ENCODE measurements at places on chromosomes 7 and 10.

GRCh38 chr7:46143949-46144917 is 223.2 kb upstream of the IGFBP3 start:
- no peak for DNase-seq

DNA sequence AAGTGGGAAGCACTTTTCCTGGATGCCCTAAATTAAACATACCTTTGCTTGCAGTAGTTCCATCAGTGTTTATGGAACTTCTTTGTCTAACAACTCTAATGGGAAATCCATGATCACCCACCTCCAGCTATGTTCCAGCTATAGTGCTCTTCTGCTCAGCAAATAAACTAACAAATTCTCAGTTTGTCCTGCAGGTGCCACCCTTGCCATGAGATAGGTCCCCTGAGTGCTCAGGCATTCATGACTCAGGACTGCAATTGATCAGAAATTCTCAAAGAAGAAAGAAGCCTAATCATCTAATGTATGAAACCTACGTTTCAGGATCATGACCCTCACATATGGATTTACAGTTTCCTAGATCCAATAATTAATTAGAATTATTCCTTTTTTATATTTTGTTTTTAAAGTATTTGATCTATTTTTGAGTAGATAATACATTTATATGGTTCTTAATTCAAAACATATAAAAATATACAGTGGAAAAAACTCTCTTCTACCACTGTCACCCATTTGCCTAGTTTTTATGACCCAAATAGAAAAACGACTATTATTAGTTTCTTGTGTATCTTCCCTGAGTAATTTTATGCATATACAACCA is 48.7 kb upstream of the DYNC1I1 start:
- DNase-seq, result peak; percentile 15

GRCh38 chr7:739455-739982 is 12.4 kb upstream of the PRKAR1B start:
- no peak for DNase-seq

DNA sequence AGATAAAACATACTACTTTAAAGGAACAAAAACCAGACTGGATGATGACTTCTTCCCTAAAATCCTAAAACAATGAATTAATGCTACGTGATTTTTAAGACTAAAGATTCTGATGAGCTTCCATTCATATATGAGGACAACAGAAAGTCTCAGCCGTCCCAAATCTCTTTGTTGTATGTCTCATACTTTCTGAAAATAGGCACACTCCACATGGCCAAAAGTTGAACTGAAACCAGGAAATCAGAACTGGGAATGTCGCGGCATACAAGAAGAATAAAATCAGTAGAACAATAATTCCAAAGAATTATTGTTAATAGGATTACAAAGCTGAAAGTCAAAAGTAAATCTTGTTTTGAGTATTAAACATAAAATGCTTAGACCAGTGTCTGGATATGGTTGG is 195.4 kb upstream of the GHITM start:
- no peak for DNase-seq

DNA sequence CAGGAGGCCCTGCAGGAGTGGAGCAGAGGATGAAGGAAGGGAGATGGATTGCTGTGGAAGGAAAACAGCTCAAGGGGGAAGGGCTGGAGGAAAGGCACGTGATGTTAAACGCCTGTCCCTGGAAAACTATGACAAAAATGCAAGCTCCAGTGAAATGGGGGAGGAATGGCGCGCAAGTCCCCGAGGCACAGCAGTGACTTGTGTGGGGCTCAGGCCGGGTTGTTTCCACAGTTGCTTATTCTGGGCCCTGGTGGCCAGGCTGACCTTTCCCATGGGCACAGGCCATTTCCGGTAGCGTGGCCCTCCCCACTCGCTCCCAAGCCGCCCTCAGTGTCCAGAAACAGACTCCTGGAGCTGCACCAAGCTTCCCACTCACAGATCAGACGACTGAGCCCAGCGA is 68.1 kb upstream of the PDGFA start:
- DNase-seq, result no peak

GRCh38 chr7:99693427-99694200 is 13.8 kb upstream of the CYP3A5 start:
- DNase-seq, result no peak

- peak; percentile 52 for DNase-seq
Measured at GRCh38 chr10:110686949-110687348, 42.8 kb downstream of the RBM20 start.

DNA sequence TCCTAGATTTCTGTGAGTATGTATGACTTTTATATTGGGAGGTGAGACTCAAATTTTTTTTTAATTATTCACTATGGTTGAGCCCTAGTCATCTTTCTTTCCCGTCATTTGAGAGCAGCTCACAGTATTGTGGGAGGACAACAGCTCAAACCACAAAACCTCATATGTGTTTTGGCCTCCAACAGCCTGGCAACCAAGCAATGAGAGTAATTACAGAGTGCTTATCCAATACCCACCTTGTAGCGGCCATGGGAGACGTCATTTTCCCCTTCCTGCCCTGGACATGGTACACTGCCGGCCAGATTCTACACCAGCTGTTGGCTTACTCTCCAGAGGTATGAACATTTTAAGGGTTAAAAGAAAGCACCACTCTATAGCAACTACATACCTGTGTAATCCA is 49.1 kb downstream of the DOCK4 start:
- no peak for DNase-seq

DNA sequence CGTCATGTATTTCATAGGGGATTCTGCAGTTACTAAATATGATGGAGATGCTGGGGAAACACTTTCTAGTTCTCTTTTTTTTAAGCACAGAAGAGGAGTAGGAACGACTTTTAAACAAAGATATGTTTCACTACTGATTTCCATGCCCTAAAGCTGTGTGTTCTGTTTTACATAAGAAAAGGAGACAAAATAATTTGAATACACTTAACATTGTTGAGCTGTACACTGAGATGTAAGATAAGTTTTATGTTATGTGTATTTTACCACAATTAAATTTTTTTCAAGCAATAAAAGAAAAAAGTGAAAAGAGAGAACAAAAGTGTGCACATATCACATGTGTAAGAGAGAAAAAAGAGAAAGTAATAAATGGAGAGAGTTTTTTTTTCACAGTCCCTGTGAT is 408.2 kb downstream of the PHTF2 start:
- DNase-seq, result no peak

DNA sequence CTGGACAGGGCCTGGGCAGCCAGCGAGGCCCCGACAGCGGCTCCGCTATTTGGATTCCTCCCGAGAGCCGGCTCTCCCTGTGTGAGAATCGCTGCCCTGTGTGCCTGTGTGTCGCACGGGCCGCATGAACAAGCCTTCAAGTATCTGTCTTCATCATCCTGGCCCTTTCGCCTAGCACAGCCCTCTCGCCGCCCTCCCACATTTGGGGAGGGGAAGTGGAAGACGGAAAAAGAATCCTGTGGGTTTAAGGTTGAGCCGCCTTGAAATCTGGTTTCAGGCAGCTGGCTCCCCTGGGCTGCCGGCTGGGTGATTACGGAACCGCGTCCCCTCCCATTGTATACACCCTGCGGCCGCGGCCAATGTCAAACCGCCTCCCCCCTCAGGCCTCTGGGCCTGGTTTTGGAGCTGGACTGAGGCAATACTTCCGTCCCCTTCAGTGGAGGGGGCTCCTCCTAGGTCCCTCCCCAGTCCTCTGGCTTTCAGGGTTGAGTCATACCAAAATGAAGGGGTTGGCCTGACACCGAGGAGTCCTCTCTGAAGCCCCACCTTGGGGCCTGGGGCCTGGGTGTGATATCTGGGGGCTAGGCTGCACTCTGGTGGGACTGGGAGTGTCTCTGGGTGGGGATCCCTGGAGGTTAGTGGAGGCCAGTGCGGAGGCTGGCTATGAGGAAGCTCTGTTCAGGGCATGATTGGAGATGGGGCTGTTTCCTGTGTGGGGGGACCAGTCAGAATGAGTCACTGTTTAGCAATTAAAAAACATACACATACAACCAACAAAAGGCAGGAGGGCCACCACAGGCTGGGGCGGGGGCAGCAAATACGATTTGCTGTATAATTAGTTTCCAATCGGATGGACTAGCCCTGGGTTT is 1.7 kb downstream of the TRIM8 start:
- DNase-seq, result peak; percentile 95

- no peak for DNase-seq
Measured at GRCh38 chr7:106015381-106016218, 52.5 kb downstream of the CDHR3 start.

- DNase-seq, result no peak
Measured at GRCh38 chr10:126268013-126268920, 120.0 kb downstream of the ADAM12 start.

DNA sequence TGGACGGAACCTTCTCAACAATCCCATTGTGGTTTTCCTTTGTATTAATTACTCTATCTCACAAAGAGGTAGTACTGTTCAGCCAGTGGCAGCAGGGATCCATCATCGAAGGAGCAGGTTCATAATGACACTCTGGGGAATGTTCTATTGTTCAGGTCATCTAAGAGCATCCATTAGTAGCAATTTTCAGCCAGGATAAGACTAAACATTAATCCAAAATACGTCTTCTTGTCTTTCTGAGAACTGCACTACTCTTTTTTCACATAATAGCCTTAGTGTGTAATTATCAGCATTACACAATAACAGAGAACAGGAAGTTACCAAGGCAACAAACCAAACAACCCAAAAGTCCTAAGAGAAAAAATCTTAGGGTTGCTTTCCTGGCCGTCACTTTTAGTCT is 259.5 kb upstream of the VWC2 start:
- no peak for DNase-seq

GRCh38 chr7:132255898-132256297 is 320.4 kb downstream of the PLXNA4 start:
- no peak for DNase-seq

All from SJSA1 (cell line).